ENCODE measurements at places on chromosomes 1 and 21. TPM values are rescaled to one million over a fixed set of nuclear protein-coding genes. Genes with fewer than 3 reads are reported as not detected.
A peak's percentile ranks its signal among the peaks of the same experiment; 100 is the strongest.

- DNase-seq = no peak
Measured at GRCh38 chr1:172698224-172698623, 39.3 kb downstream of the FASLG start.

DNA sequence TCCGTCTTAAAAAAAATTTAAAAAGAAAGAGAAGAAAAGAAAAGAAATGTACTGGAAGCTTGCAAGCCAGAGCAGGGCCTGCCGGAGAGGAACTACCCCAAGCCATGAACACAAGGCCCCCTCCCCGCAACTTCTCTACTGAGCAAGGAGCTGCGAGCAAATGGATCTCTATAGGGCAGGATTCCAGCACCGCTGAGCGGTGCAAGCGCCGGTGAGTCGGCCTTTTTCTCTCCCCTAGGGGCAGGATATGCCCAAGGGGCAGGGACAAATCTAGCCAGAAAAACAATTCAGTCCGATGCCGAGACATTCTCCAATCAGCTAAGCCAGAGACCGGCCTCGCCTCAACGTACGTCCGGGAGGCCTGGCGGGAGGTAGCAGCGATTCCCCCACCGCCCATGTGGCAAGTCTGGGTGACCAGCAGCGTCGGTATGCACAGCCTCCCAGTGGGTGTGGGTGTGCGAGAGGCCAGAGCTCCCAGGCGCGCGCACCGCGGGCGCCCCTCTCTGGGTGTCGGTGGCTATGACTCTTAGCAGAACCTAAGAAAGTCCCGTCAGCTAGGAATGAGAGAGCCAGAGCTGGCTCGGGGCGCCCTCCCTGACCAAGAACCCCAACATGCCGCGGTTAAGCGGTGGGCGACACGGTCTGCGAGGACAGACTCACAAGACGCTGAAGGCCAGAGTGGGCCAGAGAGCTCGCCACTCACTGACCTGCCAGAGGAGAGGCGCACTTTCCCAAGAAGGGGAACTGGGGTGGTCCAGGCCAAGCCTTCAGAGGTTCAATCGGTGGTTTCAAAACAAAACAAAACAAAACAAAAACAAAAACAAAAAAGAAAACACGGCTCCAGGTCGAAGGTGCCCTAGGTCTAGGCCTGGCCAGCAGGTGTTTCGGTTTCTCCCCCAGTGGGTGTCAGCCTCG is 1.9 kb downstream of the CSMD2 start:
- DNase-seq = peak; percentile 12

- no peak for DNase-seq
Measured at GRCh38 chr1:91732291-91733107, 153.5 kb downstream of the TGFBR3 start.

- DNase-seq = no peak
Measured at GRCh38 chr1:208048904-208049303, 138.0 kb upstream of the CD34 start.

DNA sequence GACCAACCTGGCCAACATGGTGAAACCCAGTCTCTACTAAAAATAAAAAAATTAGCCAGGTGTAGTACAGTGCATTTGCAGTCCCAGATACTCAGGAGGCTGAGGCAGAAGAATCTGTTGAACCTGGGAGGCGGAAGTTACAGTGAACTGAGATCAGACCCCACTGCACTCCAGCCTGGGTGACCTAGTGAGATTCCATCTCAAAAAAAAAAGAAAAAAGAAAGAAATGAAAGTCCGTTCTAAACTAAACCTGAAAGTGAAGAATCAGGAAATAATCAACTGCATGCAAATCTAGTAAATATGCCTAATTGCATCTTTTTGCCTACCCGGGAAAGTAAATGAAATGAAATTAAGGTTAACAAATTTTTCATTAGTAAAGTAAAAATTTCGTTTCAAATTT is 99.6 kb downstream of the ZZZ3 start:
- DNase-seq = no peak

DNA sequence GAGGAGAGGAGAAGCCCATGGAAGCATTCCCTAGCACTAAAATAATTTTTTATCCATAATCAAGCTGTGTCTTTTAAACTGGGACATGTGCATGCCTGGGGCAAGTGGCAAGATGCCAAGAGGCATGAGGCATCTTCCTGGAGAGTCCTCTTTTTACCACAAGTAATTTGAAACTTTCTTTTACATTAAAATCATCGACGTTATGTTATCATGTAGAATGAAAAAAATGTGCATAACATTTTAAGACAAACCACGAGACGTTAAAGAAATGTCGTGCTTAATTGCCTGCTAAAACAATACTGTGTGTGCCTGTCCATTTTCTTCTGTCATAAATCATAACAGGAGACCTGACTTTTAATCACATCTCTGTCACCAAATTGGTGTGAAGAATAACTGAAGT is 1.5 kb downstream of the STYXL2 start:
- DNase-seq = no peak

DNA sequence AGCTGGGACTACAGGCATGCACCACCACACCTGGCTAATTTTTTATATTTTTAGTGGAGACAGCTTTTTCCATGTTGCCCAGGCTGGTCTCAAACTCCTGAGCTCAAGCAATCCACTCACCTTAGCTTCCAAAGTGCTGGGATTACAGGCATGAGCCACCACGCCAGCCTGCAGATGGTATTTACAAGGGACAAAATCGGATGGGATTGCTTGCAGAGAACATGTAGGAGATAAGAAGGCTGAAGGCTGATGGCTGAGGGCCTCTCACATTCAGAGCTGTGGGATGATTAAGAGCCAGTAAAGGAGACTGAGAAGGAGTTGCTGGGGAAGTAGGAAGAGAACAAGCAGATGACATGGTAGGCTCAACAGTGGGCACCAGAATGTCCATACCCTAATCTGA is 24.0 kb upstream of the QSOX1 start:
- DNase-seq = no peak

ITLN2 gene
- not detected for total RNA-seq

CELA2A gene
- total RNA-seq = not detected

TFF3 gene
- not detected for total RNA-seq

All from activated CD4-positive, alpha-beta T cell treated with anti-CD3 and anti-CD28 coated beads, Interleukin-2, amount 10 ng/mL, durations not matched to agents 7 days and 5 days (primary cell).